ENCODE measurements at places on chromosomes 5 and 9. TPM values are rescaled to one million over a fixed set of nuclear protein-coding genes. Genes with fewer than 3 reads are reported as not detected.

GRCh38 chr9:35001803-35002502, 12.4 kb downstream of the DNAJB5 start:
- H3K36me3 ChIP-seq, result no peaks in the 10 kb centered on the region
- DNase-seq, result no peak

DNA sequence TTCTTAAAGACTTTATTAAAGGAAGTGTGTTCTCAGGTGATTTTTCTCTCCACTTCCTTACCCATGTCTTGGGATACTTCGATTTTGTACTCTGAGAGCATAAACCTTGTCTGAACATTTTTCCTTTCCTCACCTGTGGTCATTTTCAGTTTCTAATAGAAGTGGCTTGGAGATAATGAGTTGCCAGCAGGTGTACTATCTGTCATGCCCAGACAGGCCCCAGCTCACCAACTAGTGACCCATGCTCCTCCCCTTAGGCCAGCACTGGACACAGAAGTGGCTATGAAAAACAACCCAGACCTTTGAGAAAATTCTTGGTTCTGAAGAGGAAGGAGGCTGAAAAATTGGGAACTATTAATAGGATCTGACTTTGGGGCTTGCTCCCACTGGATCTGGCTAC, 49.2 kb upstream of the SMIM32 start:
- no peak overlapping the region for H3K27ac ChIP-seq
- no peak for DNase-seq
- H3K36me3 ChIP-seq, result no peaks in the 10 kb centered on the region
- no peaks in the 10 kb centered on the region for H3K4me1 ChIP-seq

BTNL3 gene
- not detected for total RNA-seq

GRCh38 chr9:36092509-36093215, 43.9 kb upstream of the GLIPR2 start:
- DNase-seq, result no peak
- peak overlapping the region; percentile 97 for H3K27ac ChIP-seq
- peaks cover 31% of the 10 kb centered on the region for H3K4me1 ChIP-seq

ANKRD33B gene
- 10.2 TPM for total RNA-seq

- H3K4me3 ChIP-seq, result no peak overlapping the region
- H3K27ac ChIP-seq, result no peak overlapping the region
- no peak for DNase-seq
- peaks cover 54% of the 10 kb centered on the region for H3K36me3 ChIP-seq
- H3K4me1 ChIP-seq, result no peaks in the 10 kb centered on the region
These were observed 133.9 kb downstream of the TLE4 start for GRCh38 chr9:79705704-79706103.

GRCh38 chr5:143159031-143159430, 244.5 kb downstream of the NR3C1 start:
- no peaks in the 10 kb centered on the region for H3K36me3 ChIP-seq
- H3K27me3 ChIP-seq, result no peaks in the 10 kb centered on the region
- H3K27ac ChIP-seq, result no peak overlapping the region
- no peak for DNase-seq
- peaks cover 26% of the 10 kb centered on the region for H3K4me1 ChIP-seq

GRCh38 chr9:126500600-126501382, 112.9 kb upstream of the LMX1B start:
- peak; percentile 69 for DNase-seq
- H3K36me3 ChIP-seq, result peaks cover 3% of the 10 kb centered on the region
- no peak overlapping the region for H3K4me3 ChIP-seq
- no peaks in the 10 kb centered on the region for H3K27me3 ChIP-seq

FST gene
- total RNA-seq, result 7.3 TPM

GRCh38 chr5:1536871-1537602, 13.3 kb upstream of the LPCAT1 start:
- peak overlapping the region; percentile 6 for H3K4me3 ChIP-seq
- H3K27me3 ChIP-seq, result peaks cover 14% of the 10 kb centered on the region
- no peak overlapping the region for H3K27ac ChIP-seq
- peaks cover 6% of the 10 kb centered on the region for H3K4me1 ChIP-seq
- DNase-seq, result no peak

DNA sequence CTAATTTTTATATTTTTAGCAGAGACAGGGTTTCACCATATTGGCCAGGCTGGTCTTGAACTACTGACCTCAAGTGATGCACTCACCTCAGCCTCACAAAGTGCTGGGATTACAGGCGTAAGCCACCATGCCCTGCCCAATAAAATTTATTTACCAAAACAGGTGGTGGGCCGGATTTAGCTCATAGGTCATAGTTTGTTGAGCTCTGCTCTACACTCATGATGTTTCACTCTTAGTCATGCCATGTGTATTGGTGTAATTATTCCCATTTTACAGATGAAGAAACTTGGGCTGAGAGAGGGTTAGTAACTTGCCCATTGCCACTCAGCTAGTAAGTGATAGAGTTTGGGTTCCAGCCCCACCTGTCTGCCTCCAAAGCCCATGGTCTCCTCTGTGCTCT, 93.1 kb upstream of the WWC1 start:
- no peaks in the 10 kb centered on the region for H3K4me1 ChIP-seq
- no peaks in the 10 kb centered on the region for H3K27me3 ChIP-seq
- DNase-seq, result no peak
- no peak overlapping the region for H3K27ac ChIP-seq

- H3K27me3 ChIP-seq, result no peaks in the 10 kb centered on the region
- no peaks in the 10 kb centered on the region for H3K4me1 ChIP-seq
- no peak for DNase-seq
- H3K27ac ChIP-seq, result no peak overlapping the region
- H3K4me3 ChIP-seq, result no peak overlapping the region
These were observed 21.0 kb downstream of the TIMD4 start for GRCh38 chr5:156942064-156942463.

FAM120A gene
- 41.9 TPM for total RNA-seq

- H3K36me3 ChIP-seq, result no peaks in the 10 kb centered on the region
- H3K4me3 ChIP-seq, result no peak overlapping the region
- no peak overlapping the region for H3K27ac ChIP-seq
- no peaks in the 10 kb centered on the region for H3K4me1 ChIP-seq
- DNase-seq, result no peak
These were observed 300.0 kb upstream of the VLDLR start for GRCh38 chr9:2321523-2322148.

DNA sequence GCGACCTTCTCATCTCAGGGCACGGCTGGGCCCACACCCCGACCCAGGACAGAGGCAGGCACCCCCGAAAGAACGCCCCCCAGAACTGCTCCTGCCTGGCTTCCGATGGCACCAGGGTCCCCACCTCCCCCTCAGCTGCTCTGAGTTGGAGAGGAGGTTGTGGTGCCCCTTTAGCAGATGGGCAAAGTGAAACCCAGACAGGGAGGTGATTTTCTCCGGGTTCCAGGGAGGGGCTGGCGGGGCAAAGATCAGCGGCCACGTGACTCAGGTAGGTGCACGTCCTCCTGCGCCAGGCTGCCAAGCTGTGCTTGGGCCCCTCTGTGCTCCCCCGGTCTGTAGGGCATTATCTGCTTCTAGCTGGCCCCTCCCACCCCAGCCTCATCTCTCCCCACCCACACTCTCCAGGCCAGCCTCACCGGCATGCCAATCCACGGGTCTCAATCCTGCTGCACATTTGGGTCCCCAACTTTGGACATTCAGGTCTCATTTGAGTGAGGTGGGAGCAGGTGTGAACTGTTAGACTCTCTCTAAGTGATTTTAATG, 85.1 kb upstream of the RAPGEF1 start:
- no peaks in the 10 kb centered on the region for H3K4me1 ChIP-seq
- no peak overlapping the region for H3K27ac ChIP-seq
- H3K4me3 ChIP-seq, result no peak overlapping the region

ANGPTL2 gene
- 3.8 TPM for total RNA-seq

- DNase-seq, result no peak
- H3K27me3 ChIP-seq, result no peaks in the 10 kb centered on the region
- peaks cover 22% of the 10 kb centered on the region for H3K4me1 ChIP-seq
- no peaks in the 10 kb centered on the region for H3K36me3 ChIP-seq
- no peak overlapping the region for H3K27ac ChIP-seq
These were observed 94.3 kb downstream of the TSSK1B start for GRCh38 chr5:113340537-113340936.
